ENCODE measurements at places on chromosomes 1 and 21.
A peak's percentile ranks its signal among the peaks of the same experiment; 100 is the strongest.

GRCh38 chr1:110594456-110595352 lies 11.5 kb downstream of the KCNA2 start:
- no peak overlapping the region for H3K4me3 ChIP-seq
- no peak overlapping the region for H3K27ac ChIP-seq
- no peaks in the 10 kb centered on the region for H3K4me1 ChIP-seq
- no peaks in the 10 kb centered on the region for H3K36me3 ChIP-seq
- H3K27me3 ChIP-seq: peaks cover 10% of the 10 kb centered on the region

DNA sequence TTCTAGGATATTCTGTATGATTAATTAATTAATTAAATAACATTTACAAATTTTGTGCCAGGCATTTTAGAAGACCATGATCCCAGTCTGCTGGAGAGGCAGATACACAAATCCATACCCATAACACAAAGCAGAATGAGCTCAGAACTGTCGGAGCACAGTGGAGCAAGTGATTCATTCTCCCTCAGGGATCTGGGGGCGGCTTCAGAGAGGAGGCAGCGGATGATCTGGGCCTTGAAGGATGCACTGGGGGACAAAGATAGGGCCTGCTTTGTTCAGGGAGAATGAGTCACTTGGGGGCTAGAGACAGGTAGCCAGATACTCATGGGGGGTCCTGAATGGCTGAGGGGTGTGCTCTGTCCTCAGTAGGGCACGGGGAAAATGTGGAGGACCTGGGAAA lies 50.9 kb upstream of the TRABD2B start:
- no peak overlapping the region for H3K4me3 ChIP-seq
- peaks cover 10% of the 10 kb centered on the region for H3K27me3 ChIP-seq
- H3K27ac ChIP-seq: no peak overlapping the region
- no peak for DNase-seq
- H3K36me3 ChIP-seq: no peaks in the 10 kb centered on the region
- H3K4me1 ChIP-seq: no peaks in the 10 kb centered on the region

DNA sequence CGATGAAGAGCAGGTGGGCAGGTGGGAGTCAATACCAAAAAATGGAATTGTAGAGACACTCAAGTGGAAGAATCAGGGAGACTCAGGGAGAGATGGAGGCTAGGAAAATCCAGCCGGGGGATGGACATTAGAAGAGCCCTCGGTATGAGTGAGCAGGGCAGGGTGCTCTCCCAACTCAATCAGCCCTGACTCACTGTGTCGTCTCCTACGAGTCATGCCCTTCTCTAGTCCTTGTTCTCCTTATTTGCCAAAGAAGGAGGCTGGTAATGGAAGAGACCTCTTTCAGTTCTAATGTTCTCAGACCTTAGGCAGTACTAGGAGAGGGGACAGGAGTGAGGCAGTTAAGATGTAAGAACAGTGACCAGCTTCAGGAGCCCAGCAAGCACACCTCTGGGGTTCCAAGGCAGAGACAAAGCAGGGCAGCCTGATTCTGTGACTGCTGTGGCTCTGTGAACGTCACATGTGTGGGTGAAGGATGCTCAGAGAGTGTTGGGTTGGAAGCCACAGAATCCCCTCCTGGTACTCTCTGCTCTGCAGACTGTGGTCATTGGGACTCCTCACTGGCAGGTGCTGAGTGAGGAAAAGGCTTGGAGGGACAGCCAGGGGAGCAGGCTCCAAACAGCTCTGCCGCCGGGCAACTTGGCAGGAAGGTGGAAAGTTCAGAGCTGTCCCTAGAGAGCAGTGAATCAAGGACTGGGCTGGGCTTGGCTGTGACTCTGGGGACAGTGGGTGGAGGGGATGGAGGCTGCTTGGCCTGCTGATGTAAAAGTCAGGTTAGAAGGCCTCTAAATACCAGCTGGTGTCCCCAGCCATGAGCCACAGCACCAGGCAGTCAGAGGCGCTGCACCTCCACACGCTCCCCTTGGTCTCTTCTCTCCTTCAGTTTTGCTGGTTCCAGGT lies 11.1 kb upstream of the GJA5 start:
- no peaks in the 10 kb centered on the region for H3K36me3 ChIP-seq
- no peak overlapping the region for H3K4me3 ChIP-seq
- no peak overlapping the region for H3K27ac ChIP-seq

DNA sequence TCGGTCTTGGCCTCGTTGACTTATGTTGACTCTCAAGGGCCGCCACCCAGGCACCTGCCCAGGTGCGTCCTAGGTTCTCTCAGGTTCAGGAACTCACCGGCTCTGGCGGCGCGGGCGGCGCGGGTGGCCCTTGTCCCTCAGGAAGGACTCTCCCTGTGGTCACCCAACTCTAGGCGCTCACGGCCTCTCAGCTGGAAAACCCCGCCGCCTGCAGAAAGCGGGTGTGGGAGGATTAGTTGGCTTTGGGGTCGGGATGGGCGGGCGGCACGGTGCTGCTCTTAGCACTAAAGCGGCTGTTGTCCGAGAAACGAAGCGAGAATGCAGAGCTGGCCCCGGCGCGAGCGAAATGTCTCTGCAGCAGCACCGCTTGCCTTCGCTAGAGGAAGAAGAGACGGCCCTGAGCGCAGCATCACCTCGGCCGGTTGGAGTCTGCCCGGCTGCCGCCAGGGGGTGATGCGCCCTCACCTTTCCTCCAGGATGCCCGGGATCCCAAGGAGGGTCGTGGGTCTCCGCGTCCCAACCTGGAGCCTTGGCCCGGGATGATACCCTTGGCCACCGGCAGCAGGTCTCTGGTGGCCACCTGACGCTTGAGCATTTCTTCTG lies 8.1 kb upstream of the TADA1 start:
- DNase-seq: peak; percentile 56
- no peak overlapping the region for H3K27ac ChIP-seq
- H3K4me1 ChIP-seq: peaks cover 22% of the 10 kb centered on the region
- H3K27me3 ChIP-seq: peaks cover 7% of the 10 kb centered on the region

DNA sequence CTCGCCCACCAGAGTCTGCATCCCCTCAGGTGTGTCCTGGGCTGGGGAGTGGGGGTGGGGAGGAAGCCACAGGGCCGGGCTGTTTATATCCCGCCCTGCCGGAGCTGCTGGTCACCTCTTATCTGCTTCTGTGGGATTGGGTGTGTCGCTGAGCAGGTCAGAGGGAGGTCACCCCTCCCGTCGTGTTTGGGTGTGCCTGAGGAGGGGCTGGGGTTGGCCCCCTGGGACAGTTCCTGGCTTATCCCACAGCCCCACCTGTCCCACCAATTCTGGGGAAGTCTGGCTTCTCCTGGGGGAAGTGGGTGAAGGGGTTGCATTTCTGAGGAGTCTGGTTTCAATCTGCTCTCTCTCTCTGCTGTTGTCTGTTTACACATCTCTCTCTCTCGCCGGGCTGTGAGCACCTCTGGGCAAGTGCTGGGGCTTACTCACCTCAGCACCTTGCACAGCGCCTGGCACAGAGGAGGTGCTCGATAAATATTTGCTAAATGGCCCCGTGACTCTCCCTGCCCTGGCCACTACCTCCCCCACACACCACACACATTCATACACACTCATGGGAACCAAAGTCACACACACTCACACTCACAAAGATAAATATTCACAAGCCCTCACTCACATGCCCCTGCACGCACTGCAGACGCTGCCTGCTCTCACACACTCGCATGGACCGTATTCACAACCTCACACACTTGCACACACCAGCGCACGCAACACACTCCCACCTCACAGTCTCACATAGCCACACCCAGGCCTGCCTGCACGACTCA lies 8.3 kb downstream of the ELF3 start:
- H3K27me3 ChIP-seq: peaks cover 29% of the 10 kb centered on the region
- H3K4me3 ChIP-seq: no peak overlapping the region
- H3K27ac ChIP-seq: no peak overlapping the region
- H3K4me1 ChIP-seq: peaks cover 17% of the 10 kb centered on the region
- no peak for DNase-seq

- H3K27ac ChIP-seq: no peak overlapping the region
- H3K36me3 ChIP-seq: no peaks in the 10 kb centered on the region
- no peaks in the 10 kb centered on the region for H3K27me3 ChIP-seq
- no peak overlapping the region for H3K4me3 ChIP-seq
- no peak for DNase-seq
- no peaks in the 10 kb centered on the region for H3K4me1 ChIP-seq
These were observed 89.6 kb downstream of the CCDC185 start for GRCh38 chr1:223482766-223483165.
